ENCODE measurements at places on chromosomes 1 and 21. TPM values are rescaled to one million over a fixed set of nuclear protein-coding genes. Genes with fewer than 3 reads are reported as not detected.

ROR1 gene
- 7.1 TPM for total RNA-seq

DNA sequence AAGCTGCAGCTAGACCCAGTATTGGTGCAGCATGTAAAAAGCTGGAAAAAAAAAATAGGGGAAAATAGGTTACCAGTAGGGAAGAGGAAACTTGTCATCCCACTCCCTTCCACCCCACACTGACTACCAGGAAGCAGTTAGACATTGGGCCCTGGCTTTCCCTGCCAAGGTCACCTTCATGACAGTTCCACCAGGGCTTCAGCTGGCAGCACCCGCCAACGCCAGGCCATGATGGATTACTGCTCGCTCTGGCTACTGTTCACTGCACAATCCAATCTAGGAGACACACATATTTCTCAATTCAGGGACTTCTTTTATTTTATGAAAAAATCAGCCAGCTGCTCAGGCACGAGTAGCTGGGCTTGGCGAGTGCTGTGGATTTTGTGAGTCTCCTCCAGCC is 127.7 kb downstream of the DMRTA2 start:
- no peak overlapping the region for H3K4me3 ChIP-seq
- no peaks in the 10 kb centered on the region for H3K36me3 ChIP-seq
- H3K27me3 ChIP-seq: no peaks in the 10 kb centered on the region

GRCh38 chr1:43052786-43053439 is 94.2 kb upstream of the SLC2A1 start:
- H3K4me1 ChIP-seq: no peaks in the 10 kb centered on the region
- no peak overlapping the region for H3K27ac ChIP-seq
- peaks cover 2% of the 10 kb centered on the region for H3K27me3 ChIP-seq
- no peak overlapping the region for H3K4me3 ChIP-seq

CYP4X1 gene
- 4.3 TPM for total RNA-seq

DNA sequence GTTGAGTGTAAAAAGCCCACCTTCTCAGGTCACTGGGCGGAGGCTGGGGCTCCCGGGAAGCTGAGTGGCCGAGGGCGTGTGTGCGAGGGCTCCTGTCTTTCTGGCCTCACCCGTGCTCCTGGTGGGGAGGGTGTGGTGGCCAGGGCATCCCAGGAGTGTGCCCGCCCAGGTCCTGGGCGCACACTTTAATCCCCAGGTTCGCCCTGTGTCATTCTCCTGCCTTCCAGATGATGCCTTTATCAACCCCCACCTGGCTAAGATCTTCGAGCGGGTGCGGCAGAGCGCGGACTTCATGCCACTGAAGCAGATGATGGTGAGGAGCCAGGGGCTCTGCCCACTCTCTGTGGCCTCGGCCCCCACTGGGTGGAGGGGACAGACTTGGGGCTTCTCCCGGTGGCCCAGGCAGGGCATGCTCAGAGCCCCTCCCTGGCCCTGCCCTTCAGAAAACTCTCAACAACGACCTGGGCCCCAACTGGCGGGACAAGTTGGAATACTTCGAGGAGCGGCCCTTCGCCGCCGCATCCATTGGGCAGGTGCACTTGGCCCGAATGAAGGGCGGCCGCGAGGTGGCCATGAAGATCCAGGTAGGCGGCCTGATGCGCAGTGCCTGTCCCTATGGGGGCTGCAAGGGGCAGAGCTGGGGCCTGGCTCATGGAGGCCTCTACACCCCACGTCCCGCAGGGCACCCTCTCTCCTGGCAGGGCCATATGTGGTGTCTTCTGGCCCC is 42.5 kb downstream of the COQ8A start:
- H3K4me1 ChIP-seq: peaks cover 17% of the 10 kb centered on the region
- no peak overlapping the region for H3K27ac ChIP-seq

DNA sequence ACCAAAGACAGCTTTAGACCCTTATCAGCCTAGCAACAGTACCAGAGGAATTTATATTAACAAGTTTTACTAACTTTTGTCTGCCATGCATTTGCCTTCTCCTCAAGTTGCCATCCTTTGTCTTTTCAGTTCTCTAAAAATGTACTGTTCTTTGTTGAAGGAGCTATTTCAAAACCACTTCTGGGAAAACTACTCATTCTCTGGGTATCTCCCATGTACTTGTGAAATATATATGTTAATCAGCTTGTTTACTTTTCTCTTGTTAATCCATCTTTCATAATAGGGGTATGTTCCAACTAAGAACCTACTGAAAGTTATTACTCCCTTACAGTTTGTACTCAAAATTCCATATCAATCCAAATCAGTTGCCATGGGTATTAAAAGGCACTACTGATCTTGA is 16.3 kb downstream of the DPYD start:
- DNase-seq: no peak
- H3K27ac ChIP-seq: no peak overlapping the region
- H3K27me3 ChIP-seq: no peaks in the 10 kb centered on the region

ASAP3 gene
- 28.8 TPM for total RNA-seq

FCN3 gene
- 8.6 TPM for total RNA-seq

GRCh38 chr21:20343186-20343585 is 655.0 kb upstream of the NCAM2 start:
- no peak overlapping the region for H3K4me3 ChIP-seq
- DNase-seq: no peak
- H3K27ac ChIP-seq: no peak overlapping the region
- H3K36me3 ChIP-seq: no peaks in the 10 kb centered on the region
- H3K4me1 ChIP-seq: no peaks in the 10 kb centered on the region

All from esophagus muscularis mucosa (tissue), 4 donors.